ENCODE measurements at places on chromosomes 12 and 14.

GRCh38 chr12:73656375-73656774, 881.3 kb upstream of the ATXN7L3B start:
- DNase-seq, result no peak

DNA sequence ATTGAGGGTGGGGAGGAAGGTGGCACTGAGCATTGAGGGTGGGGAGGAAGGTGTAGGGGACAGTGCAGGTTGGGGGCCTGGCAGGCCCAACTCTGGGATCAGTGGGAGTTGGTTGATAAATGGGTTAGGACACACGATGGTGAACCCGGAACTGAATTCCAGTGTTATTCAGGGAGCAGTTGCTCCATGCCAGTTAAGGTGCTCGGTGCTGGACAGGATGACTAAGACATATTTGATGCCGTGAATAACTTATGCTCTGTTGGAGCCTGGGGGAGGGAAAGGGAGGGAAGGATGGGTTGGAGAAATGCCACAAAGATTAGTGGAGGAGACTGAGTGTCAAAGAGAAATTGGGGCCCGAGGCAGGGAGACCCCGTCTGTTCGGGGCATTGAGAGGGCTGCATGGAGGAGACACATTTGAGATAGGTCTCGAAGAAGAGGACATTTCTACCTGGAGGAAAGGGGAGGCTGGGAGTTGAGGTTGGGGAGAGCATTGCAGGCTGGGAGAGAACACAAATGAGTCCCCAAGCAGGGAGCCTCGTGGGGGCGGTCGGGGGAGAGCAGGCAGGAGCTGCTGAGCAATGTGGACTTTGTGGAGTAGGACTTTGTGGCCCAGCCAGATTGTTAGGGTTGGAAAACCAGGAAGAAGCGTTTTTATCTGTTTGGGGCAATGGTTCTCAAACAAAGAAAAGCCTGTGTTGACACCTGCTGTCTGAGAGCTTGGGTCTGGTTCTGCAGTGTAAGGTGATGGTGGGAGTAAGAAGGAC, 65.3 kb downstream of the IQSEC3 start:
- no peak for DNase-seq

DNA sequence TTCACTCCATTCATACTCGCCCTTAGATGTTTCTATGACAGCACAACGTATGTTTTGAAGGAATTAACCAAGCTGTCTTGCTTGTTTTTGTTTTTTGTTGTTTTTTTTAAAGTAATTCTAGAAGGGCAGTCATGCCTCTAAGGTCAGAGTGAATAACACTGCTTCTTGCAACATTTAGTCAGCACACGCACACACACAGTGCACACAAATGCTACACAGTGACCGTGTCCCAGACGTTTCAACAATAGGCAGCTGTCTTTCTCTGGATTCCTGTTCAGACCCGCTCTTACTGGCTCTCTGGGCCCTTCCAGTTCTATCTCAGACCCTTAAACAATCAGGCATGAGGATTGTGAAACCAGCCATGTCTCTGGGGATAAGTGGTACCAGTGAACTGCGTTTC, 351.0 kb upstream of the FKBP4 start:
- DNase-seq, result no peak

GRCh38 chr14:96816281-96816680, 19.1 kb downstream of the VRK1 start:
- DNase-seq, result no peak

GRCh38 chr12:56385873-56386272, 23.2 kb upstream of the APOF start:
- no peak for DNase-seq

DNA sequence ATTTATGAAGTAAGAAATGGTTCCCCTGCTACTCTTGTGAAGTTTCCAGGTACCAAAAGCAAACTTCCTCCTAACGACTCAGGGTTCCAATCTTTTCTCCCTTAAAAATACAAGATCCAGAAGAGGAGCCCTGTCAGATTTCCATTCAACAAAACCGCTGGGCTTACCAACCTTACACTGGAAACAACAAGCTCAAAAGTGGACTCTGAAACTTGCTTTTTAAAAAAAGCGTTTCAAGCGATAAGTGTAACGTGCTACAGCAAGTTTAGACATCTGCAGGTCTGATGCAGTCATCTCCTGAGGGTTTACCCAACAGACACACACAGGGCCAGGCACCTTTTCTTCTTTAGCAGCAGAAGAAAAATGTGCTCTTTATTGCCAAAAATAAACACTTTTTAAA, 6.9 kb upstream of the CREBL2 start:
- DNase-seq, result no peak
